Effector CD4-positive, alpha-beta T cell (primary cell): ENCODE measurements at places on chromosomes 6 and 20.
A peak's percentile ranks its signal among the peaks of the same experiment; 100 is the strongest.

- DNase-seq, result no peak
Measured at GRCh38 chr6:37175332-37176267, 5.6 kb downstream of the PIM1 start.

- DNase-seq, result no peak
Measured at GRCh38 chr6:37473364-37474095, 26.2 kb downstream of the CCDC167 start.

DNA sequence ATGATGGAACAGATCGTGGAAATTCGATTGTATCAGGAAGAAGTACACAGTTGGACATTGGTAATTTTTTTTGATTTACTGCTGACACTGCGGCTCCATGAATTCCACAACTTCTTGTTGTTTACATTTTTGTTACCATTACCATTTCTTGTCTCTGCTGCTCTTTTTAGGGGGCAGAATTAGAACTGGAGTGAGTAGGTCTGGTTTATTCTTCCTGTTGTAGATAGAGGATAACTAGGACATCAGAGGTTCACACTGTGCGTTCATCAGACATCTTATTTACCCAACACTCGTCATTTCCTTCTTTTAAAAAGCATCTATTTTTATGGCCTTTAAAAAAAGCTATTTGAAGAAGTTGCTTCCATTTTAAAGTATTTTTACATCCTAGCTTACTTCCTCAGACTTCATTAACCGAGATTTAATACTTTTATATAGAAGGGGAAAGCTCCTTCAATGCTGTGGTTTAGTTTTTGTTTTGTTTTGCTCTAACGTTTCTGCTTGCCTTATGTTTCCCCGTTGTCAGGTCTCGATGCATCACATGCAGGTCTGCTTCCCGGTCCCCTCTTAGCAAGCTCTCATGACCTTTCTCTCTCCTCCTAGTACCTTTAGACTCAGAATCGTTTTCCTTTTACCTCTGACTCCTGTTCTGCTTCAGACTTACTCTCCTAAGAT lies 139.1 kb downstream of the ARID1B start:
- DNase-seq, result no peak

GRCh38 chr6:139030228-139030963 lies 1.9 kb downstream of the ABRACL start:
- DNase-seq, result no peak

GRCh38 chr20:57079031-57080005 lies 187.1 kb downstream of the BMP7 start:
- DNase-seq, result no peak

GRCh38 chr20:47304287-47304686 lies 52.2 kb downstream of the ZMYND8 start:
- no peak for DNase-seq

DNA sequence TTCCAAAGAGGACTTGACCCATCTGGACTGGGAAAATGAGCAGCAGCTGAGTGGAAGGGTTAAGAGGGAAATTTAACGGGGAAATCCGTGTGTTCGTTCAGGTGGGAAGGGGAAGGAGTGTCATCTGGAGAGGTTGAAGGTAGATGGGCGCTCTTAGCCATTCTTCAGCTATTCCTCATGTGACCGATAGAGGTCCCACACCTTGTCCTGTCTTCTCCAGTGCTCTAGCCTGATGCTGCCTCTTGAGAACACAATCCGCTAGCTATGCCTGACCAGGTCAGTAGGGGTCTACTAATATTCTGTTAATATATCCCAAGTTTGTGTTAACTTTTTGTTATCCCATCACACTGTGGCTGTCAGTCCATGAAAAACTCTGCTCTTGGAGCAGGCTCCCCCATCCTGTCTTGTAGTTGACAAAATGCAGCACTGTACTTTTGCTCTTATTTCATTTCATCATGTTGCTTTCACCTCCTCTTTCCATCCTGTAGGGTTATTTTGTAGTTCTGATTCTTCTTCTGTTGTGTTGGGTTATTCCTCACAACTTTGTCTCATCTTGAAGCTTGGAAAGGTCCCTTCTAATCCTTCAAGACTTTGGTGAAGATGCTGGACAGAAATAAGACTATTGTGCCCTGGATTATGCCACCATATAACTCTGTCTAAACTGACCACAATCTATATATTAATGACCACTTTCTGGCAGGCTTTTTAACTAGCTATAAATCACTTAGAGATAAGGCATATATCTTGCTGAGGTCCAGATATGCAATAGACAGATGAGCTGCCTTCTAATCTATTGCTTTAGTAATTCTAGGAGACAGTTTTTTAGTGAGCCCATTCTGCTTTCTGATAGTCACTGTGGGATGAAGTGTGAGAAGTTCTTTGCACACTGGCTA lies 123.4 kb upstream of the SUPT3H start:
- DNase-seq, result no peak

DNA sequence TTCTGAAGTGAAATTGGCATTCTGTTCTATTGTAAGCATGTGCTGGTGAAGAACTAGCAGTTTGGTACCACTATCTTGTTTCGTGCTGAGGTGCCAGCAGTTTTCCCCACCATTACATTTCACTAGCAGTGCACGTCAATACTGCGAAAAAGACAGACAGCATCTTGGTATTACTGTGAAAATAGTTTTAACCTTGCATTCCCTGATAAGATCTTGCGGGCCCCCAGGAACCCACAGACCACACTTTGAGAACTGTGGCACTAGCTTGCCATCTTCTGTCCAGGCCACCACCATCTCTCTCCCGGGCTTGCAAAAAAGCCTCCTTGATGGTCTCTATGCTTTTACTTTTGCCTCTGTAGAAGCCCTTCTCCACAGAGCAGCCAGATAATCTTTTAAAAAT lies 185.7 kb downstream of the BACH2 start:
- DNase-seq, result peak; percentile 46

- no peak for DNase-seq
Measured at GRCh38 chr6:158754738-158755137, 64.4 kb downstream of the EZR start.

GRCh38 chr20:21105429-21106170 lies 558 bp downstream of the LINC00237 start:
- no peak for DNase-seq

- no peak for DNase-seq
Measured at GRCh38 chr20:47274401-47275108, 81.9 kb downstream of the ZMYND8 start.

DNA sequence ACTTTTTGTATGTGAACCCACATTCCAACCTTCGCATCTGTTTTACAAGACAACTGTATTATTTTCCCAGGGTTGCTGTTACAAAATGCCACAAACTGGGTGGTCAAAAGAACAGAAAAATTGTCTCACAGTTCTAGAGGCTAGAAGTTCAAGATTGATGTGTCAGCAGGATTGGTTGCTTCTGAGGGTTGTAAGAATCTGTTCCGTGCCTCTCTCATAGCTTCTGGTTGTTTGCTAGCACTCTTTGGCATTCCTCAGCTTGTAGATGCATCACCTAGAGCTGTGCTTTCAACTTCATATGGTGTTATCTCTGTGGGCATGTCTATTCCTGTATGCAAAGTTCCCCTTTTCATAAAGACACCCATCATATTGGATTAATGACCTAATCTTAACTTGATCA lies 1067.2 kb downstream of the EPHA7 start:
- DNase-seq, result no peak

- peak; percentile 4 for DNase-seq
Measured at GRCh38 chr6:145814035-145814500, 527 bp downstream of the FBXO30 start.

DNA sequence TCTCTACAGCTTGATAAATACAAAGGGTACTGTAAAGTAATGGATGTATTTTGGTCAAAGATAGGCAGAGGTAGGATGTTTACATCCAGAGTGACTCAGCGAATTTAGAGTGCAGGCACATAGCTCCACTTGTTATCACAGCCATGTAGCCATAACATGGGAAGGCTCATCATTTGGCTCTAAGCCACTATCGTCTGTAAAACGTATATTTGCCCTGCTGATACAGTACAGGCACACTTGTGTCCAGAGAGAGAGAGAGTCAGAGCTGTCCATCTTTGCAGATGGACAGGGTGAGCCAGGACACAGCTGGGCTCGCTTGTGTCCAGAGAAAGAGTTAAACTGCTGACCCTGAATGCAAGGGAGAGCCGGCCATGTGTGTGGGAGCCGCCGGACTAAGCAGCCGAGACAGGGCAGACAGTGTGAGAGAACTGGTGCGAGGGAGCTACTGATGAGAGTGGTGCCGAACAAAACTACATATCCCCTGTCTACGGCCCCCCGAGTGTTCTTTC lies 619.0 kb downstream of the DOK5 start:
- no peak for DNase-seq

DNA sequence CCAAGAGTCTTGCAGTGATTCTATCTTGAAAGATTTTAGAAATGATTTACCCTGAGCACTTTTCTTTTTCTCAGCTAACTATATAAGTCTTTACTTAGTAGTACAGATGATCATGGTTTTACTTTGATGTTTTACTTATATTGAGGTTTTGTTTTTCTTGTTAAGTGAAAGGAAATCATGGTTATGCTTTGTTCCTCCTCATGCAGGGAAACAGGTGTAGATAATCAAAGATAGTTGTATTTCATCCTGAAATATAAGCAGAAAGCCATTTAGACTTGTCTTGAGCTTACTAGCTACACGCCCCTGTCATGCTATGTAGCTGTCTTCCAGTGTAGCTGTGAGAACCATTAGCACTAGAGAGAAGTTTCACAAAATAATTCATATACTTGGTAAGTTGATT lies 113.9 kb downstream of the HIVEP1 start:
- no peak for DNase-seq

- DNase-seq, result no peak
Measured at GRCh38 chr6:111410371-111410770, 72.6 kb downstream of the REV3L start.

- DNase-seq, result no peak
Measured at GRCh38 chr6:144090384-144090783, 5.0 kb downstream of the SF3B5 start.

- no peak for DNase-seq
Measured at GRCh38 chr6:157313531-157314467, 9.5 kb downstream of the TMEM242 start.

DNA sequence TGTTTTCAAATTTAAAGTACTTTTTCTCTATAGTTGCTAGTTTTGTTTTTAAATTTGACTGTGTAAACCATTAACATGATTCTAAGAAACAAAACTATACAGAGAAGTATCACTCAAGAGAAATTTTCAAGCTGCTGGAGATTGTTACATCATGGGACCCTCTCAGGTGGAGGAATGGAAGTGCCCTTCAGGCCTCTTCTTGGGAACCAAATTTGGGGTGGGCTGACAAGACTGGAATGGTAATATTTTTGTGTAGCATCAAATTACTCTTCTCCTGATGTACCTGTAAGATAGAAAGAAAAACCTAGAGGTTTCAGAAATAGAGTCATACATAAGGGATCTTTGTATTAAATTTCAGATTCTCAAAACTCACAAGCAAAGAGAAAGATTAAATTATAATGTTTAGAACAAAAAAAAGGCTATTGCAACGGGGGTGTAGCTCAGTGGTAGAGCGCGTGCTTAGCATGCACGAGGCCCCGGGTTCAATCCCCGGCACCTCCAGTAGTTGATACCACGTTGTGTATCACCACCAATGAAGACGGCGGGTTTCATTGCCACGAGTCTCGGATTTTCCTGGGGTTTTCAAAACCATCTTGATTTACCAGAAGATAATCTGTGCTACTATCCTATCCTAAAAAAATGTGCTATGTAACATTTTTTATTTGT lies 193.7 kb downstream of the GPX5 start:
- DNase-seq, result no peak

- no peak for DNase-seq
Measured at GRCh38 chr6:138309695-138310094, 68.0 kb upstream of the SMIM28 start.

DNA sequence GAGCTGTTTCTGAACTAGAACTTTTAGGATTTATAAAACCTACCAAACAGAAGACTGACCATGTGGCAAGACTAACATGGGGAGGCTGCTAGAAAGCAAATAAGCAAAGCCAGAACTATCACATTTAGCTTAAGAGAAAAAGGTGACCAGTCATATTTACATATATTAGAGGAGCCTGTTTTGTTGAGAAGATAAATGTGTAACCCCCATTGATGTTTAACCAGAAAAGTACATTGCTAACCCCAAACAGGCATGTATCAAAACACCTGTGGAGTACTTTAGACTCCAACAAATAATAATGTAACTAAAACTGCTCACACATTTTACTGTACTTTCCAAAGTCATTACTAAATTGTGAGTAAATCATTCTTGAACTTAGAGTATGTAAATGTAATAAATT lies 35.0 kb downstream of the AKIRIN2 start:
- no peak for DNase-seq

DNA sequence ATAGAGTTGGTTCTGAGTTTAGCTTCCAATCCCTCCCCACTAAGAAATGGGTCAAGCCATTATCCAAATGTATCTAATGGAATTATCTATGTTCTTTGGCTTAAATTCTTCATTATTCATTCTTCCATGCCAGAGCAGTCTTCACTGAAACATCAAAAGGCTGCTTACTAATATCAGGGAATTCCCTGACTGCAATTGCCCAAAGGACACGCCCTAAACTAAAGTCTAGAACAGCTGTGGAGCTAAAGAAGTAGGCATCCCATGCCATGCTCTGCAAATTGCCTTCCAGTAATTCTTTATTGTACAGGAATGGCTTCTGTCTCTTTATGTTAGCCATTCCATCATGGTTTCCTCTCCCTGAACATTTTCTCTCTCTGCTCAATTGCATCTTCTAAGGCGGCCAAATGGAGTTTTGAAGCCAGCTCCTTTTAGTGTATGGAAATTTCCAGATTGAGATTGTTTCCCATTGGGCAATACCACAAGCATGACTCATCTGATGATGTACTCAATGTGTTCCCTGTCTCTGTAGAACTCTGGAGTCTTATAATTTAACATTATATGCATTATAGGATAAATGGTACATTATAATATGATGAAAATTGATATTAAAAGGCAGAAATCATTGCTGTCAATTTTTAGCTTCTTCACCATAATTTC lies 28.8 kb upstream of the TSHZ2 start:
- DNase-seq, result no peak

DNA sequence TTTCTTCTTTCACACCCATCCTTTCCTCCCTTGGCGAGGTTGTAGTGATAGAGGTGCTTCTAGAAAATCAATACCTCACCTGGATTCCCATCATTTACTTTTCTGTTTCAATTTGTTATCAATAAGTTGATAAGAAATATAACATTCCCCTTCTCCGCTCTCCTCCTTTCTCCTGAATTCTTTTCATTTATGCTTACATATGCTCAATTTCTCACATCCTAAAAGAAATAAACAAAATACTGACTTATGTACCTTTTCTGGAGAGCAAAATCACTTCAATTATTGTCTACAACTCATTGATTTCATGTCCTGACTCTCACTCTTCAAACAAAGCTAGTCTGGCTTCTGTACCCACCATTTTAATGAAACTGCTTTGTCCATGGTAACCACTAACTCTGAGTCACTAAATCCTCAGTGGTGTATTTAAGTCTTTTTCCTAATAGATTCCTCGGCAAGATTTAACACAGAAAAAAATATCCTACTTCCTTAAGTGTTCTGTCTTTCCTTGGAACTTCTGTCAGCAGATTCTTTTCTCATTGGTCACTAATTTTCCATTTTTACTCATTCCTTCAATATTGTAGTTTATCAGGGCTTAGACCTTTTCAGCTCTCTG lies 289.6 kb downstream of the RFPL4B start:
- no peak for DNase-seq

GRCh38 chr6:116568821-116569755 lies 2.2 kb upstream of the RWDD1 start:
- no peak for DNase-seq

GRCh38 chr20:36792422-36792821 lies 18.9 kb upstream of the DSN1 start:
- no peak for DNase-seq

- no peak for DNase-seq
Measured at GRCh38 chr6:153947808-153948447, 91.1 kb upstream of the OPRM1 start.
